ENCODE measurements at places on chromosomes 1 and 21.

DNA sequence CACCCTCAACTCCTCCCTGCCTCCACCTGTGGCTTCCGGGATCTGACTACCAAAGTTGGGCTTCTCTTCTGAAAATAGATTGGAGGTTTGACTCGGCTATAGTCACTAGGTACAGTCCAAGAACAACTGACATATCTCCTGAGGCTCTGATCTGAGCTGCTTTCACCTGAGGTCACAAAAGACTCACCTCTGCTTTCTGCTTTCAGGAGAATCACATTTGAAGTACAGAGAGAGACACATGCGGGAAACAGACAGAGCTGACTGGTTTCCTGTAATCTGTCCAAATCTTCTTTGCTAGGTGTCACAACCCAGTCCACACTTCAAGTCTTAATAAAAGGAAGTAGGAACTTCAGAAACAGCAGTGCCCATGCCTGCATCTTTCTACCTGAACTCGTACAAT is 245.4 kb upstream of the CHRM3 start:
- DNase-seq, result no peak

GRCh38 chr1:167373986-167374385 is 144.3 kb downstream of the CD247 start:
- DNase-seq, result no peak

GRCh38 chr1:245298781-245299180 is 144.0 kb downstream of the KIF26B start:
- no peak for DNase-seq

- DNase-seq, result no peak
Observed at GRCh38 chr1:65939191-65939590, 146.5 kb downstream of the PDE4B start.

GRCh38 chr1:93685918-93686317 is 4.3 kb upstream of the BCAR3 start:
- DNase-seq, result no peak

GRCh38 chr21:41926117-41926806 is 27.6 kb downstream of the C2CD2 start:
- no peak for DNase-seq

- DNase-seq, result no peak
Observed at GRCh38 chr1:32622806-32623681, 27.3 kb downstream of the ZBTB8OS start.

GRCh38 chr1:209871006-209871405 is 43.2 kb downstream of the UTP25 start:
- DNase-seq, result no peak

DNA sequence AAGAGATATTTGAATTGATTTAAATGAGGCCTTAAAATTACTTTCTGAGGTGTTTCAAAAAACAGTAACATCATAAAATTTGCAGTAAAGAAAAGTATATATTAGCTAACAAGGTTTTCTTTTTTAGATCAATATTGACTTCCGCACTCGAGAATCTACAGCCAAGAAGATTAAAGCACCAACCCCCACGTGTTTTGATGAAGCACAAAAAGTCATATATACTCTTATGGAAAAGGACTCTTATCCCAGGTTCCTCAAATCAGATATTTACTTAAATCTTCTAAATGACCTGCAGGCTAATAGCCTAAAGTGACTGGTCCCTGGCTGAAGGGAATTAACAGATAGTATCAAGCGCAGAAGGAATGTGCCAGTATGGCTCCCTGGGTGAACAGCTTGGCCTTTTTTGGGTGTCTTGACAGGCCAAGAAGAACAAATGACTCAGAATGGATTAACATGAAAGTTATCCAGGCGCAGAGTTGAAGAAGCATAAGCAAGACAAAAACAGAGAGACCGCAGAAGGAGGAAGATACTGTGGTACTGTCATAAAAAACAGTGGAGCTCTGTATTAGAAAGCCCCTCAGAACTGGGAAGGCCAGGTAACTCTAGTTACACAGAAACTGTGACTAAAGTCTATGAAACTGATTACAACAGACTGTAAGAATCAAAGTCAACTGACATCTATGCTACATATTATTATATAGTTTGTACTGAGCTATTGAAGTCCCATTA is 3.6 kb downstream of the RGS1 start:
- no peak for DNase-seq

- DNase-seq, result no peak
Observed at GRCh38 chr1:170030212-170030611, 44.3 kb downstream of the KIFAP3 start.

DNA sequence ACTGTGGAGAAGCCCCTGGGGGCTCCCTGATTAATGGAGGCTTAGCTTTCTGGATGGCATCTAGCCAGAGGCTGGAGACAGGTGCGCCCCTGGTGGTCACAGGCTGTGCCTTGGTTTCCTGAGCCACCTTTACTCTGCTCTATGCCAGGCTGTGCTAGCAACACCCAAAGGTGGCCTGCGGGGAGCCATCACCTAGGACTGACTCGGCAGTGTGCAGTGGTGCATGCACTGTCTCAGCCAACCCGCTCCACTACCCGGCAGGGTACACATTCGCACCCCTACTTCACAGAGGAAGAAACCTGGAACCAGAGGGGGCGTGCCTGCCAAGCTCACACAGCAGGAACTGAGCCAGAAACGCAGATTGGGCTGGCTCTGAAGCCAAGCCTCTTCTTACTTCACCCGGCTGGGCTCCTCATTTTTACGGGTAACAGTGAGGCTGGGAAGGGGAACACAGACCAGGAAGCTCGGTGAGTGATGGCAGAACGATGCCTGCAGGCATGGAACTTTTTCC is 24.8 kb downstream of the PCSK9 start:
- DNase-seq, result no peak

DNA sequence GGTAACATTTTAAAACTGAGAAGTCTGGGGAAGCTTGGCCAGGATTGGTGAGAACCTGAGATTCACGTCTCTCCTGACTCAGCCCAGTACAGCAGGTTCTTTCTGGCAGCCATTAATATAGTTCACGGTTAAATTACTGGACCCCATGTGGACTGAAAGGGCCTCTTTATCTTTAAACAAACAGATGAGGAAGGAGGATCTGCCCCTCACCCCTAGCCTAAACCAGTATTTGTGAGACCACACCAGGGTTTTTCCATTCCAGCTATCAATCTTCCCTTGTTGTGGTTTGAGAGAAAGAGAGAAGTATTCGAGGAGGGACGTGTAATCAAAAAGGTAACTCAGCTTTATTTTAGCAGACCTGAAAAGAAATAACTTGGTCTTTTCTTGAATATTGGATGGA is 137.1 kb downstream of the PROX1 start:
- DNase-seq, result no peak

DNA sequence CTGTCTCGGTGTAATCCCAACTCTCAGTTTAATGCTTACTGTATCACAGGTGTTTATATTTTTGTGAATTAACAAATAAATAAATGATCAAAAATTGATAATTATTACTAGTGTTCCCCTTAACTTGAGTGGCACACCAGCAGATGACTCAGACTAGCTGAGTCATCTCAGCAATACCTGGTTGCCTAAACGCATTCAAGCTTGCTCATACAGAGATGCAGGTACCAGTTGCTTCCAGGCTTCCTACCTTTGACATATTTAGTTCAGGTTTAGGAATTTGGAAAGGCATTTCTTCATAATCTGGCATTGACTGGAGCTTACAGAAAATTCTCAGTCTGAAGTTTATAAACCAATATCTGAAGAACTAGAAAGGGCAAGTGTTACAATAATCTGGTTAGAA is 78.9 kb upstream of the LMO4 start:
- no peak for DNase-seq

DNA sequence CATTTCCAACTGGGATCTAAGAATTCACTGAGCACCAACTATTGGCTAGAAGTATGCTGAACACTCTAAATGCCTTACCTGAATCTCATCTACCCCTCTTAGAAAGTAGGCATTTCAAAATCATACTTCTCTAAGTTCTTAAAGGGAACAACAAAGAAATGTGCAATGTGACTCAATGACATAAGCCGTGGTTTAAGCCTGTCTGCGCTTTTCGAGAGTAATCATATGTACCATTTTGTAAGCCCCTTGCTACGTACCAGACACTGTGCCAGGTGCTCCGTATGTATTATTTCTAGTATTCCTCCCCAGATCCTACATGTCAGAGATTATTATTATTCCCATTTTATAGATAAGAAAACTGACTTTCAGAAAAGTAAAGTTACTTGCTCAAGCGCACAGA is 454.2 kb downstream of the SETD4 start:
- no peak for DNase-seq
